ENCODE measurements at places on chromosomes 4 and X. TPM values are rescaled to one million over a fixed set of nuclear protein-coding genes. Genes with fewer than 3 reads are reported as not detected.

DNA sequence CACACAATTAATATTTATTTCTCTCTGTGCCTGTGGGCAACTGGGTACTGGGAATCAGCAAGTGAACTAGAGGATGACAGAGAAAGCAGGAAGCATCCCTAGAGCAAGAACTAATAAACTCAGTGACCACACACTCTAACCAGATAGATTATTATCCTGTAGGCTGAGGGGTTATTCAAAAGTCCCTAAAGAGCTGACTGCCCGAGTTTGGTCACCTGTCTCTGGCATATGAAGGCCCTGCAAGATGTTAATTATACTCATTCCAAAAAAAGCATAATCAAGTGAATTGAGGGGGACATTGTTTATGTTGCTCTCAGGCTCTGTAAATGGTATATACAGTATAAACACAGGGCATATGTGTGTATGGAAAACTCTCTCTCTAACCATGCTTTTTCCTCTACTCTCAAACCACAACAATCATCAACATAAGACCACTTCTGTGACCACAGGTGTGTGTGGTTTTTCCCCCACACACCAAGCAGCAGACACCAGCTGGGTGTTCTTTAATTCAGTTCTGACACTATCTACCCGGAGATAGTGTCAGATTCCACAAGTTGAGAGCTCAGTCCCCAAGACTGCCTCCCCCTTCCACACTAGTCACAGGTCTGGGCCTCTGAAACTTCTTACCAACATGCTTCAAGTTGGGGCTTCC is 6.2 kb upstream of the HPSE start:
- DNase-seq = no peak

DNA sequence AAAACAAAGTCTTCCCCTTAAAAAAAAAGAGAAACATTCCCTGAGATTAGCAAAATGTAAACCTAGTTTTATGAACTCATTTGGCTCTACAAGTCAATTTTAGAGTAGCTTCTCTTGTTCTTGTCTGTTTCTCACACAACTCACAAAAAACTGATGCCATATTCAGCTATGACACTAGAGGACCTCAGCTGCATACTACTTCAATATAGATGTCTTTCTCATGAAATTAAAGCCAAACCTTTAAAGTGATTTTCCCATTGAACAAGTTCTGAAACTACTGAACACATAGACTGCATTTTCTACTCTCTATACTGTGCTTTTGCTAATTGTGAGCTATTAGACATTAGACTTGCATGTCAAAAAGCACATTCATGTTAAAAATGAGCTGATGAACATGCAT is 49.8 kb downstream of the TBCK start:
- no peak for DNase-seq

- peak; percentile 85 for DNase-seq
These were observed 377 bp downstream of the TIMM17B start for GRCh38 chrX:48897157-48897624.

DNA sequence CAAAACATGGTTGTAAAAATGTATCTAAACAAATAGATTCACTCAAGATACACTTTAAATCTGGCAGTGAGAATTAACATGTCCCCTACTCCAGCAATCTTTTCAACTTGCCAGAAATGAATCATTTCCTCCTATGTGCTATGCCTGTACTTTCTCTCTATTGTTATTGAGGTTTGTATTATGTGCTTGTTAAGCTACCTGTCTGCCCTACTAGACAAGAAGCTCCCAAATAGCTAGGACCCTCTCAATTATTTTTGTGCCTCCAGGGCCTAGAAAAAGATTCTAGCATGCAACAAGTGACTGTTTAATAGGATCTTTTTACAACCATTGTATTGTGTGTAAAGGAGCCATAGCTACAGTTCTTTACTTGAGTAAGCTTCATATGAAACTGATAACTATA is 3.5 kb upstream of the SAP30 start:
- DNase-seq = no peak

DNA sequence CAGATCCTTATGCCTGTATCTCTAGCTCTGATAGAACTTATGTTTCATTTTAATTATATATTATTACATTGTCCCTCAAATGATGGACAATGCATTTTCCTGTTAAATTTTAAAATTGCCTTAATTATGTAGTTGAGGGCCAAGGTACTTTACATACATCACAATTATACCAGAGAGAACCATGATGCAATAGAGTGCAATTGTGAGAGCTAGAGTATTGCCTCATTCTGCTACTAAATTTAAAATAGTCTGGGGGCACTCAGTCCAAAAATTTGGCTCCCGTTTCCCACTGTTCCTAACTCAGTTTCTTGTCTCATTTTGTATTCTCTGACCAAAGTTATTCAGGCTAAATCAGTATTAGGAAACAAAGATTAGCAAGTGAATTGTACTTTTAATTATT is 378.5 kb upstream of the ZFP42 start:
- no peak for DNase-seq

DNA sequence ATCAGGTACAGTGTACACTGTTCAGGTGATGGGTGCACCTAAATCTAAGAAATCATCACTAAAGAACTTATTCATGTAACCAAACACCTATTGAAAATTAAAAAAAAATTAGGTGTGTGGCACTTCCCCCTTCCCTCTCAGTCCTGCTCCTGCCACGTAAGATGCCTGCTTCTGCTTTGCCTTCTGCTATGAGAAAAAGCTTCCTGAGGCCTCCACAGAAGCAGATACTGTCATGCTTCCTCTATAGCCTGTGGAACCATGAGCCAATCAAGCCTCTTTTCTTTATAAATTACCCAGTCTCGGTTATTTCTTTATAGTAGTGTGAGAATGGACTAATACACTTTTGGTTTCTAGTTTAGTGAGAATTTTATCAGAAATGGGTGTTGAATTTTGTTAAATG is 459.8 kb upstream of the DIPK2B start:
- no peak for DNase-seq

- DNase-seq = peak; percentile 55
These were observed 154.5 kb downstream of the MSN start for GRCh38 chrX:65821721-65822496.

- no peak for DNase-seq
These were observed 1114.5 kb upstream of the LCORL start for GRCh38 chr4:19135895-19136633.

ADH7 gene
- not detected for total RNA-seq

APELA gene
- not detected for total RNA-seq

SHROOM4 gene
- 3.8 TPM for total RNA-seq
